Effector CD8-positive, alpha-beta T cell (primary cell): ENCODE measurements at places on chromosomes 2 and 18.

DNA sequence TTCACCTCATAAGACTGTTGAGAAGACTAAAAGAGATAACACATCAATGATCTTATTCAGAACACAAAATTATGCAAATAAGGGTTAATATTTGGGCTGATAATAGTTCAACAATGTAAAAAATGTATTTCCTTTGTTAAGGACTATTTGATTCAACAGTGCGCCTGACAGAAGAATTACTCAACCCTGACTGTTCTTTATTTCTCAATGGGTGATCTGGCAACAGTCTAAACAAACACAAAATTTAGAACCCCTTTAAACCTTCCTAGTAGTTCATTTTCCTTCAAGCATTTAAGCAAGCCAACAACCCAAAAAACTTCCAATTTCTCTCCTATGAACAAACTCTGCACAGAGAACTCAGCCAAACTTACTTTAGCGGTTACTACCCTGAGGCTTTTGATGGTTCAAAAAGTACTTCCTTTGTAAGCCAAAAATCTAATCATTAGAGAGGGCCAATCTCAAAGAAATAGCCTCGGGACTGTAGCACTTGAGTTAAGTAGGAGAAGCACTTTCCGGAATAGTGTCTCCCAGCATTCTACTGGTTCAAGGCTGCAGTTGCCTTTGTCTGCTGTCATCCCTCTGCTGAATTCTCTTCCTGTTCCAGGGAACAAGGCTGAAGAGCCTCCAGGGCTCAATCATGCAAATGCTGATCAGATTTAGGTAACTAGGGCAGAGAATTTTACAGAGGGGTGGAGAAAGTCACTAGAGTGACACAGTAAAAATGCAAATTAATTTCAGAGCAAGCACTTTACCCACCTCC is 40.9 kb upstream of the MAPK4 start:
- DNase-seq: no peak

DNA sequence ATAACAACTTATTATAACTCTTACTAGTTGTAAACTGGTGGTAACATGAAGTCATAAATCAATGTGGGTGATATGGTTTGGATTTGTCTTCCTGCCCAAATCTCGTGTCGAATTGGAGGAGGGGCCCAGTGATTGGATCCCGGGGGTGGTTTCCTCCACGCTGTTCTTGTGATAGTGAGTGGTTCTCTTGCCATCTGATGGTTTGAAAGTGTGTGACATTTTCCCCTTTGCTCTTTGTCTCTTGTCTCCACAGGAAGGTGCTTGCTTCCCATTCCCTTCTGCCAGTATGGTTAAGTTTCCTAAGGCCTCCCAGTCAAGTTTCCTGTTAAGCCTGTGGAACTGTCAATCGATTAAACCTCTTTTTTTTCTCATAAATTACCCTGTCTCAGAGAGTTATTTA is 321.6 kb downstream of the DSEL start:
- DNase-seq: no peak

- no peak for DNase-seq
These were observed 5.9 kb upstream of the EFEMP1 start for GRCh38 chr2:55929476-55929875.

DNA sequence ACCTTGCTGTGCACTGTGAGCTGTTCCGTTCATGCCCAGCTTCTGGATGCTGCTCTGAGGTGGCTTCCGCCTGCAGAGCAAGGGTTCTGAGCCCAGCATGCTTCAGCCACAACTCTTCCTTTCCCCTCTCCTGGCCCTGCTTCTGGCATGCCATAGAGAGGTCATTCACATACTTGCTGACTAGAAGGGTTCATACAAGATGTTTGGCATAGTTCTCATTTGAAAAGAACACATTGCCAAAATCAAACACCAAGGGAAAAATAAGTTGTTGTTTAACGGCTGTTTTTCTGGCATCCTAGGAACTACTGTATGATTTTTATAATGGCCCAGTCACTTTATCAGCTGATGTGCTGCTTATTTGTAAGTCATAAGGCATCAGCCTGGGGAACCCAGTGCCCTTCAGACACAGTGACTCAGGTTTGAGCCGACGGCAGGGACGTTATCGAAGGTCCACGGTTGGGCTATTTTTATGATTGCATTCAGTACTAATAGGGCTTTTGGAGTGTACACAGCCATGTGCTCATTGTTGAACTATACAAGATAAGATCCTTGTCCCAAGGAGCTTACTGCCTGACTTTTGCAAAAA is 53.9 kb upstream of the CTAGE1 start:
- no peak for DNase-seq

DNA sequence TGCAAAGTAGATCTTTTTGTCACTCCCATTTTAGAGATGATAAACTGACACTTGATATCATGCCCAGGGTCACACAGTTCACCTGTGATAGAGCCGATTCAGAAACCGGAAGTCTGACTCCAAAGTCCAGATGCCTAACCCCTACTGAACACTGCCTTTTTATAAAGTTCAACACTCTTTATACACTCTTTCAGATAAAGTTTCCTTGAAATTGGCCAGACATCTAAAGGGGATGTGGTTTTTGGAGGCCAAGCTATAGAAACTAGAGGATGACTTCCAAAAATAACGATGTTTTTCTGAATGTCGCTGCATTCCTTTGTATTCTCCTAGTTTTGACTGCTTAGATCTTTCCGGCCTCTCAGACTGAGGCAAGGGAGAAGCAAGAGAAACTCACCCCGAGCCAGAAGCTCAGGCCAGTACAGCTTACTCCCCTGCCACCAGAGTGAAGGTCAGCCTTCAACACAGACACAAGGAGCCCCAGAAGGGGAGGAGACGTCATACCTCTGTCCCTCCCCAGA is 61.8 kb downstream of the NRP2 start:
- DNase-seq: no peak

DNA sequence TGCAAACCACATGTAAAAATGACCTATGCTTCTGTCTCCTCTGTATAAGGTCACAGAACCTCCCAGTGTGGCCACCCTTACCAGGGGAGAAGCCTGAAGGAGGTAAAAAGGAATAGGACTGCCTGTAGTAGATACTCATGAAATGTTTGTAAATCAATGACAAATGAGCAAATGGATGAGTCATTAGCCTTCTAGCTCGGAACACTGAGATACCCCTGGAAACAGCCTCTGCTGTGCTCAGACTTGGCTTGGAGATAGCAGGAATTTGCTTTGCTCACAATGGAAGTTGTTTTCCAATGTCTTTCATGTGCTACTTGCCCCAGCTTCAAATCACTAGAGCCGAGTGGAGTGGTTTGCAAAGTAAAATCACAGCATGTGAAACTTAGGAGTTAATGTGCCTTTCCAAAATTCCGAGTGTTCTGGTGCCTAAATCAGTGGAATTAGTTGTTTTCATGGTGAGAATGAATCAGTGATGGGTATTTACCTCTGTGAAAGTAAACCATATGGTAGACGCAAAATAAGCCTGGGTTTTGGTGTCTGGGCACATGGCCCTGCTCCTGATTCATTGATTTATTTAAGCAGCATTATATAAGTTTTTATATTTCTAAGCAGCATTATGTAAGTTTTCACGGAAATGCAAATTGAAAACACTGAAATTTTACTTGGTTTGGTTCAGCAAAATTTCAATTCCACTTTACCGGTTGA is 154.0 kb upstream of the MAP3K20 start:
- DNase-seq: no peak

DNA sequence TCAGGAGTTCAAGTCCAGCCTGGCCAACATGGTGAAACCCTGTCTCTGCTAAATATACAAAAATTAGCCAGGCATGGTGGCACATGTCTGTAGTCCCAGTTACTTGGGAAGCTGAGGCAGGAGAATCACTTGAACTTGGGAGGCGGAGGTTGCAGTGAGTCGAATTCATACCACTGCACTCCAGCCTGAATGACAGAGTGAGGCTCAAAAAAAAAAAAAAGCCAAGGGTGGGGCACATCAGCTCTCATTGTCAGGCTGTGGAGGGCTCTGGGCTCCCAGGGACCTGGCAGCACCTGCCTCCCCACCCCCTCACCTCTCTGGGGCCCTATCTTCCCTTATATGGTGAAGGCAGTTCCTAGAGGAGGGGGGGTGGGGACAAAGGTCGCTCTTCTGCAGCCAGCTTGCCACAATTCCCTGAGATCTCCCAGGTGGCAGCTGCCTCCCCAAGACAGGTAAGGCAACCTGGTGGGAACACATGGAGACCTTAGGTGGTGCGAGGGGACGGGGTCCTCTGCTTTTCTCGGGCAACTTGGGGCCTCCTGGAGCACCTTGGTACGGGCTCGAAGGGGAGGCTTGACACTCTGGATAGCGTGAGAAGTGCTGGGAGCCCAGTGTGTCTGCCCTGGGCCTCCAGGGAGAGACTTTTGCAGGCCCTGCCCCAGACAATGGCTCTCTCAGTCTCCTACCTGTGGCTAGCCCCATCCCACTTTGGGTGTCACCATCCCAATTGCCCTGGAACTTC is at the start of gene VIL1:
VIL1 (plus strand) TSS at position 407 of the 742 bp plus-strand sequence. CDS start 4,656 bp downstream, outside the sequence.
- no peak for DNase-seq

DNA sequence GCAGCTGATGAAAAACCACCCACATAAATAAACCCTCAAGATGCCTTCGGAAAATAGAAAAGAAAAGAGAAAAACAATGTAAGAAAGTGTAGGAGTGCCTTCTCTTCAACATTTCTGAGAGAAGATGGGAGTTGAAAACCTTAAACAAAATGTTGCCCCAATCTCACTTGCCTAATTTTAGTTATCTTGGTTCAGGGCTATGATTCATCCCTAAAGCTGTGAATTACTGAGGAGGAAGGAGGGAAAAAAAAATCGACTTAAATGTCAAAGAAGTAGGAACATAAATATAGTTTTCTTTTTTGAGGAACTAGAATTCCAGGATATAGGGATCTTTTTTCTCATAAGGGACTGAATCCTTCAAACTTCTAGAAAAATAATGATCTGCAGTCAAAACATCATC is 360.3 kb downstream of the TGIF1 start:
- no peak for DNase-seq

- no peak for DNase-seq
These were observed 75.0 kb downstream of the TMEM247 start for GRCh38 chr2:46554397-46554796.

- no peak for DNase-seq
These were observed 24.4 kb upstream of the FRZB start for GRCh38 chr2:182890773-182891378.

DNA sequence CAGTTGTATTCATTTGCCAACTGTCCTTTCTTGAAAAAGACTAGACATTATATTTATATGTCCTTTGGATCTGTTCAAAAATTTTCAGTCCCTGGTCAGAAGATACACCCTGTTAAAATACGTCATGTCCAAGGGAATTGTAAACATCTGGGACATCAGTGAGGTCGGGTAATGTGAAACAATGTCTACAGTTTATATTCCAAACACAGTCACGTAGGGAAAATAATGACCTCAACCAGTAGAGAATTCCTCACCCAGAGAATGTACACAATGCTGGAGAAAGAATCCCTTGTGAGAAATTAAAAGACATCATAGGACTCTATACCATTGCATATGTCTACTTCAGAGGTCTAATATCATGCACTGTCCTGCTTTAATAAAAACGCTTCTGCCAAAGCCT is 888.0 kb upstream of the CHAC2 start:
- DNase-seq: no peak

DNA sequence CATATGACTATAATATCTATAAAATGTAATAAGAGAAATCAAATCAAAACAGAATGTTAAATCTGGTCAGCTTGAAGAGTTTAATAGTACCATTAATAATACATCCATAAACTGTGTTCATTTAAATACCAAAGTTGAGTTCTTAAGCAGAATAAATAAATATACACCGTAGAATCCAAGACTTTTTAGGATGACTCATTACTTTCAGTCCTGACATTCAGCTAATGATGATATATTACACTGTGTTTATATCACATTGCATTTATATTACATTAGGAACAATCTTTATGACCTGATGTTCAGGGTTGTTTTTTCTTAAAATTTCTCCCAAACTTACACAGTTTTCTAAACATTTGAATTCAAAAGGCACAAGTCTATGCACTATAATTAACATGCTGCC is 331.3 kb downstream of the SS18 start:
- DNase-seq: no peak

DNA sequence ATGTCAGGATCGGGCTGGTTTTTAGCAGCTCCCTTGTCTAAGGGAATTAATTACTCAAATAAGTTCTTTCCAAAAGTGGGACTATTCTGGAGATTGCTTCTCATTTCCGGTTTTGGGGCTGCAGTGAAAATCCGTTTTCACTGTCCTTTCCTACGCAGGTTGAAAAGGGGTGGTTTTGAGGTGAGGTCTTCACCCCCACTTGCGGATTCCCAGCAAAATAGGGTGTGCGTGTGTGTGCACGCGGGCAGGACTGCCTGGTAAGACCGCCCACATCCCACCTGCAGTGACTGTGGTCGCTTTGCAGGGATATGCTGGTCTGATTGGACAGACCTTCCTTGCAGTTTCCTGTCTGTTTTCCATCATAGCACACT is 472 bp upstream of the PLEKHM3 start:
- DNase-seq: no peak

GRCh38 chr2:120958623-120959366 is 223.1 kb downstream of the GLI2 start:
- no peak for DNase-seq

DNA sequence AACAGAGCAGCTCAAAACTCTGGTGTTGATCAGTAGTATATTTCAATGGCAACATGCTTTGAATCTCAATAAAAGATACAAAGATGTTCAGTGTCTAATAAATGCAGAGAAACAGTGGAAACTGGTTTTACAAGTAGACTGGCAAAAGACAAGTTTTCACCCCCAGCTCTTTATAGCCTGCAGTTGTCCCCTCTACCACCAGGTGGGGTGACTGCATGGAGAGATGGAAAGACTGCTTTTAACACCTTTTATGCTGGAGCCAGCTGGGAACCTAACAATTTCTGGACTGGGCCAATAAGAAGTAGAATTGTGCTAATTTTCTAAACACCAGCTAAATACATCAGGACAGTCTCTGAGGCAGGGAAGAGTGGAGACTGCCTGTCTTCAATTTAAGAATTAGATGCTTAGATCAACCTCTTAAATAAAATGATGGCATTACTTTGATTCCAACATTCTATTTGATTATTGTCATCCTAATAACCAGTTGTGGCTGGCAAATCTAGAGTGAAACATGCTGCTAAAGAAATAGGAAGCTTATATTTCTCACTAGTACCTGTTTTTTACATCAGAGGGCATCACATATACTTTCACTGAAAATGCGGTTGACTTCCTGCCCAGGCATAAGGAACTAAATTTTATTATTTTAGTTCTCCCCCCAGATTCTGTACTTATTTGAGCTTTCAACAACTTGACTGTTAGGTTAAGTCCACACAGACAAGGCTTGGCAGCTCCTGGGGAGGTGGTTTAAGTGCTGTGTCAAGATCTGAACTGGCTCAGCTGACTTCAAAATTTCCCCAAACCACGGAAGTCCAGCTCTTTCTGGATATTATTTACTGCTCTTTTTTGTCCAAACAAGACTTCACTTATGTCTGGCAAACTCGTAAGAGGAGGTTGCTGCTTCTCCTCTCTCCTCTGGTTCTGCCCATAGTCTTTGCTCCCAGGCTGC is 140.5 kb downstream of the TPGS2 start:
- peak; percentile 2 for DNase-seq

GRCh38 chr2:233369897-233370685 is 15.8 kb downstream of the DGKD start:
- no peak for DNase-seq

GRCh38 chr2:68692511-68692910 is 42.1 kb upstream of the ARHGAP25 start:
- no peak for DNase-seq
